ENCODE measurements at places on chromosomes 13 and 19.
A peak's percentile ranks its signal among the peaks of the same experiment; 100 is the strongest.

DNA sequence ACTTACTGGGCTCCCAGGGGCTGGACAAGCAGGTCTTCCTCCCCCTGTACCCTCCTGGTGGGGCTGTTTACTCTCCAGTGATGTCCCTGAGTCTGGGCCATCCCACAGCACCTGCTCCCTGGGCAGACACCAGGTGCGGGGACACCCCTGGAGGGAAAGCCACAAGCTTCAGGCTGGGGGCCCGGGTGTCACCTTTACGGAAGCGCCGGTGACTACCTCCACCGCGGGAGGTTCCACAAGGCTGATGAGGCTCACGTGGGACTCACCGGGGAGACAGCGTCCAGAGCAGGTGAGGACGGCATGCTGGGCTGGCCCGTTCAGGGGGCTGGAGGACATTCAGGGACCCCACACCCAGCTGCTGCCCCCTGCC lies 24.9 kb downstream of the NFILZ start:
- peak; percentile 44 for ATAC-seq

DNA sequence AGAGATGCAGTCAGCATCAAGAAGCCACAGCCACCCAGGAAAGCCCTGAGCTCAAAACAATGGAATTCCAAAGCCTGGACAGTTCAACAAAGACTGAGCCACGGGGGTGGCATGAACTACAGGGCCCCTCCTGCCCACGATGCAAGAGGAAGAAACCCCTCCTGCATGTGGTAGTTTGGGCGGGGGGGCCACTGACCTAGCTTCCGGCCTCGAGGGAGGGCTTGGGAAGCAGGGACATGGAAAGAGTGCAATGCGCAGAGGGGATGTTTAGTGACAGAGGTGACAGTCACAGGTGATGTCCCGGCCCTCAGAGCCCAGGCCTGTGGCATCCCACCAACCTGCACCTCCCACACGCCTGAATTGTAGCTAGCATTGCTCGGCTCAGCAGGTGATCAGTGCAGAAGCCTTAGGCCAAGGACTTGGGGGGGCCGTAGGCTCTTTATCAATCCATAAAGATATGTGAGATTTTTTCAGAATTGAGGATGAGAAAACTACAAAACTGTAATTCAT lies 318.8 kb downstream of the TEX29 start:
- no peak for ATAC-seq

DNA sequence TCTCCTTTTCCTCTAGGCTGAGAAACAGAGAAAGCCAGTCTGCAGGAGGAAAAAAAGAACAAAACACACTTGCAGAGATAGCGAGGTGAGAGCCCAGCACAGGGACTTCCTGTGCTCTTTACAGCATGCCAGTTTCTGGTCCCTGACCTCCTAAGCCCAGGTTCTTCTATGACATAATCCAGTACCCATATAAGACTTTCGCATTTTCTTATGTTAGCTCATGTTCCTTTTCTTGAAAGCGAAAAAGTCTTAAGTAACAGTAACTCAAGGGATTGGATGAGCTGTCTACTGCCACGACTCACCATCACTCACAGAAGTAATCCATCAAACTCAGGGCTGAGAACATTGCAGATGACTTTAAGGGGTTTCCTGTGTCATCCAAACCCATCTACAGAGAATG lies 17.4 kb downstream of the CCDC70 start:
- no peak for ATAC-seq

- peak; percentile 3 for ATAC-seq
Observed at GRCh38 chr19:50432221-50433028, at the start of gene MYBPC2. Gene MYBPC2 (plus strand): TSS chr19:50432892. CDS start chr19:50432954, 62 bp downstream.

DNA sequence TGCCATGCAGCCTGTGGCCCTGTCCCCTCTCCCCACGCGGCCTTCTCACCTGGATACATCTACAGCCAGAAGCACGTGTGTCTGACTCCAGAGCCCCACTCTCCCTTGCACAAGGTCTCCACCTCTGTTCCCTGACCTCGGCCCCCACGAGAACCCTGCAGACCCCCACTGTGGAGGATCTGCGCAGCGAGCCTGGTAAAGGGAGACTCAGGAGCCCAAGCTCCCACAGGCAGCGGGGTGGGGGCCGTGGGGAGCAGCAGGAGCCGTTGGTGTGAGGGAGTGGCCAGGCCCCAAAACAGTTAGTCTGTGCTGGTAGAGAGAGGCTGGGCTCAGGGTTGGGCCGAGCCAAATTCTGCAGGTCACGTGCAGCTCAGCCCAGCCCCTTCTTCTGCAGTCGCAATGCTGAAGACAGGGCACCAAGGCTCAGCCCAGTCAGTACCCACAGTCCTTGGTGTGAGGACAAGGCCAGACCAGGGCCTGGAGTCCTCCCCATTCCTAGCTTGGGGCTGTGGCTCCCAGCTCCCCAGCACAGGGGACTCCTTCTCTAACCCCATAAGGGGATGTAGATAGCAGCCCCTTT lies 28.7 kb upstream of the SLC7A10 start:
- ATAC-seq = no peak

- peak; percentile 34 for ATAC-seq
Observed at GRCh38 chr19:1259876-1260748, 9.0 kb upstream of the CIRBP start.

All from stimulated activated memory B cell treated with anti-CD40 and anti-IgM and Interleukin-4, amounts not matched to agents 10 μg/mL and 1 μg/mL and 100 μg/mL, for 72 hours (primary cell).